Activated naive CD8-positive, alpha-beta T cell treated with anti-CD3 and anti-CD28 coated beads for 36 hours (primary cell): ENCODE measurements at places on chromosomes 2 and 18. TPM values are rescaled to one million over a fixed set of nuclear protein-coding genes. Genes with fewer than 3 reads are reported as not detected.

DNA sequence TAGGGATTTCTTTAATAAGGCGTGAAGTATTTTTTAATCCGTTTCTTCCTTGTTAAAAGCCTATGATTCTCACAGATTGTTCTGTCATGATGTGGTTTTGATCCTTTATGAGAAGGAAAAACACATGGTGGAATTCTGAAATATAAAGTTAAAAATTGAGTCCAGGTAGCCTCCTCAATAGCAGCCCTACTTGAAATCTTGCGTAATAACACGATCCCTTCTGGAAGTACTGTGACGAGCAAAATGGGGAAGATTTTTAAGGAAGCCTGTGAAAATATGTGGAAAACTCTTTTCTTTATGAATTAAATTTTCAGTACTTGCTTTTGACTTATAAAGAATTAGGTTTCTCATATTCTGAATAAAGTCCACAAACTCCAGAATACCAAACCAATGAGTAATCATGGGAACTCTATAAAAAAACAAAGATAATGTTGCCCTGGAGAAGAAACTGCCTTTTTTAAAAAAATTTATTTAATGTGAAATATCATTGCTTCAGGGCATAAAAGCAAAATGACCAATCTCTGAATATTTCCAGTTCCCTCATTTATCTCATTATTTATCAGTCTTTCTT is 476.4 kb upstream of the ZEB2 start:
- no peaks in the 10 kb centered on the region for H3K4me1 ChIP-seq
- H3K27me3 ChIP-seq: peaks cover 4% of the 10 kb centered on the region
- H3K4me3 ChIP-seq: no peak overlapping the region
- H3K27ac ChIP-seq: no peak overlapping the region

- H3K4me3 ChIP-seq: no peak overlapping the region
- DNase-seq: no peak
- peaks cover 23% of the 10 kb centered on the region for H3K27me3 ChIP-seq
- no peak overlapping the region for H3K27ac ChIP-seq
Observed at GRCh38 chr18:62450546-62451410, 72.0 kb upstream of the ZCCHC2 start.

DNA sequence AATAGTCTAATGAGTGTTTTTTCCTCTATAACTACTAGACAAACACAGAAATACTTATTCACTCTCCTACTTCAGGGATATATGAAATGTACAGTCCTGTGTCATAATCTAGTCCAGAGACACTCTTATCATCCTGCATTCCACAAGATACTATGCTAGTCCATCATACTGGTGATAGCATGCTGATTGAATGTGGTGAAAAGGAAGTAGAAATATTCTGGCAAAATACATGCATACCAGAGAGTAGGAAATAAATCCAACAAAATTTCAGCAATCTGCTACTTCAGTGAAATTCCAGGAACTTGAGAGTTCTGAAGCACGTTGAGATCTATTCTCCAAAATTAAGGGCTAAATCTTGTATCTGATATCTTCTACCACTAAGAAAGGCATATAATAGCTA is 353.9 kb downstream of the PID1 start:
- H3K36me3 ChIP-seq: no peaks in the 10 kb centered on the region
- H3K4me3 ChIP-seq: no peak overlapping the region
- H3K27ac ChIP-seq: no peak overlapping the region
- DNase-seq: no peak
- no peaks in the 10 kb centered on the region for H3K4me1 ChIP-seq
- H3K27me3 ChIP-seq: no peaks in the 10 kb centered on the region

- no peak for DNase-seq
- no peak overlapping the region for H3K27ac ChIP-seq
- H3K4me3 ChIP-seq: no peak overlapping the region
- peaks cover 29% of the 10 kb centered on the region for H3K4me1 ChIP-seq
- no peaks in the 10 kb centered on the region for H3K27me3 ChIP-seq
Observed at GRCh38 chr2:240589375-240589774, 2.8 kb downstream of the CAPN10 start.

- no peaks in the 10 kb centered on the region for H3K36me3 ChIP-seq
- no peaks in the 10 kb centered on the region for H3K4me1 ChIP-seq
- H3K27me3 ChIP-seq: no peaks in the 10 kb centered on the region
Observed at GRCh38 chr2:103005393-103005792, 243.6 kb downstream of the TMEM182 start.

- H3K4me3 ChIP-seq: no peak overlapping the region
- no peaks in the 10 kb centered on the region for H3K36me3 ChIP-seq
- H3K4me1 ChIP-seq: no peaks in the 10 kb centered on the region
- H3K27ac ChIP-seq: no peak overlapping the region
- DNase-seq: no peak
Observed at GRCh38 chr2:51612387-51612786, 580.5 kb upstream of the NRXN1 start.

GRCh38 chr18:3661989-3662388 is 212.0 kb downstream of the TGIF1 start:
- no peak for DNase-seq
- H3K36me3 ChIP-seq: peaks cover 3% of the 10 kb centered on the region
- no peak overlapping the region for H3K4me3 ChIP-seq
- peaks cover 23% of the 10 kb centered on the region for H3K4me1 ChIP-seq

DNA sequence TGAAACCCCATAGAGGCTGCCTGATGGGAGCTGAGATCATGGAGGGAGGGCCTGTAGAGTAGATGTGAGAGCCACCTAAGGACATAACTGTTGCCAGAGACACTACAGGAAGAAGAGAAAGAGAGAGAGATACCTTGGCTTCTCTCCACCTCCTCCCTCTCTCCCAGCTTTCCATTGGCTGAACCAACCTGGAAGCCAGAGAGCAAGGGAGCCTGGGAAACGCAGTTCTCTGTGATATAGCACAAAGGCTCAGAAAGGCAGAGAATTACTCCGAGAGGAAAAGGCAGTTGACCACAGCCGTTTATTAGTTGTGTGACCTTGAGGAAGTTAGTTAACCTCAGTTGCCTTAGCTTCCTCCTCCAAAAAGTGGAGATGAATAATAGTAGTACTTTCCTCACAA is 37.7 kb upstream of the MAT2A start:
- no peaks in the 10 kb centered on the region for H3K27me3 ChIP-seq
- no peaks in the 10 kb centered on the region for H3K36me3 ChIP-seq

GRCh38 chr18:9741406-9741792 is 33.3 kb downstream of the RAB31 start:
- peaks cover 28% of the 10 kb centered on the region for H3K27me3 ChIP-seq
- no peaks in the 10 kb centered on the region for H3K4me1 ChIP-seq
- no peak overlapping the region for H3K27ac ChIP-seq

GRCh38 chr2:162711832-162712540 is 126.6 kb downstream of the KCNH7 start:
- H3K27ac ChIP-seq: no peak overlapping the region
- no peak for DNase-seq
- no peaks in the 10 kb centered on the region for H3K36me3 ChIP-seq
- H3K27me3 ChIP-seq: no peaks in the 10 kb centered on the region

GRCh38 chr2:23522726-23523372 is 137.9 kb downstream of the KLHL29 start:
- H3K36me3 ChIP-seq: no peaks in the 10 kb centered on the region
- no peak overlapping the region for H3K27ac ChIP-seq
- no peak overlapping the region for H3K4me3 ChIP-seq
- H3K27me3 ChIP-seq: peaks cover 3% of the 10 kb centered on the region
- no peak for DNase-seq
- peaks cover 10% of the 10 kb centered on the region for H3K4me1 ChIP-seq

DNA sequence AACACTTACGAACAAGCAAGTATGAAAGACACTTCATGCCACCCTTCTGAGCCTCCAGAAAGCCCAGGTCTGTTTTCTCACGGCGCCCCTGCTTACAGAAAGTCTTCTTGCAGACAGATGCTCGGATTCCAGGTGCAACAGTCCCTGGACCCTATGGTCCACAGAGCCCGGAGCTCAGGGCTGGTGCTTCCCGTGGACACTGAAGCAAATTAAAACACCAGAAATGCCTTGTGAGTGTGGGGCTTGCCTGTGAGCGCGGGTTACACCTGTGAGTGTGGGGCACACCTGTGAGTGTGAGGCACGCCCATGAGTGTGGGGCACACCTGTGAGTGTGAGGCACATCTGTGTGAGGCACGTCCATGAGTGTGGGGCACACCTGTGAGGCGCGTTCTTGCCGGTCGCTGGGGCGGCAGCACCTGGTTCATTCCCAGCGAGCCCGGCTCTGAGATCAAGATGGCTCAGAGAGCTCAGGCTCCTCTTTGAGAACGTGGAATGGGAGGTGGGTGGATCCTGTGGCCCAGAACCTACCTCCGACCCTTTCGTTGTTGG is 205.2 kb upstream of the TPO start:
- H3K4me1 ChIP-seq: peaks cover 4% of the 10 kb centered on the region
- no peak for DNase-seq
- H3K4me3 ChIP-seq: no peak overlapping the region
- H3K27me3 ChIP-seq: no peaks in the 10 kb centered on the region
- no peak overlapping the region for H3K27ac ChIP-seq
- H3K36me3 ChIP-seq: peaks cover 33% of the 10 kb centered on the region

- H3K27me3 ChIP-seq: no peaks in the 10 kb centered on the region
- no peaks in the 10 kb centered on the region for H3K36me3 ChIP-seq
- no peak for DNase-seq
- no peak overlapping the region for H3K27ac ChIP-seq
Observed at GRCh38 chr2:70715071-70715985, 52.7 kb downstream of the ADD2 start.

DNA sequence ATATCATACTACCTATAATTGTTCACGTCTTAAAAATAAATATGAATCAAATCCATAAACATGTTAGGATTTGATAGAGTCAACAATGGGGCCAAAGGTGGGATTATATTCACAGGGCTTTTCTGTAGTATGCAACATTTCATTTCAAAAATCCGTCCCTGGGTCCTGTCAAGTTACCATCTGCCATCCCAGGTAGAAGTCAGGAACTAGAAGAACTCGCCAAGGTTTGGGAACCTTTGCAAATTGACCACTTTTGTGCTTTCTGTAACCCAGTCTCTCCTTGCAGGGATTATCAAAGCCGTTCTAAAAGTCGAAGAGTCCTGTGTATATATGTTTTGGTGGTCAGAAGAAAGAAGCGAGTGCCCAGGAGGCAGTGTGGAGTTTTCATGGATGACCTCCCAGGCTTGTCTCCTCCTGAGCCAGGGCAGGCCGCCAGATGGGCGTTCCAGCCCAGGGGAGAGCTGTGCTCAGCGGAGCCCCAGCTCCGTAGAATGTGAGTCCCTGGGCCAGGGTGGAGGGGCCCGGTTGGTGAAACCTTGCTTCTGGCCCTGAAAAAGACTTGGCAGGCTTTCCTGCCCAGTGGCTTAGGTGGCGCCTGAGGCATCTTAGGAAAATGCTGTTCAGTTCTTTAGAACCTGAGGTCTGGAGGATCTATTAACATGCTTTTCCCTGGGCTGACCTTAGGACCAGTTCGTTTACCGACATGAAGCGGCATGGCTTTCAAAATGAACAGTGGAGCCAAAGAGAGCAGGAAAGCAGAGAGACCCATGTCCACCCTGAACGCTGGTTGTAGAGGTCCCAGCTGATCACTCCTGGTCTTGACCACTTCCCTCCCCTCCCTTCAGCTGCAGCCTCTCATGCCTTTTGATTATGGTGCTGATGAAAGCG is 69.2 kb downstream of the LONRF2 start:
- H3K27ac ChIP-seq: no peak overlapping the region
- DNase-seq: no peak
- H3K4me3 ChIP-seq: no peak overlapping the region
- no peaks in the 10 kb centered on the region for H3K4me1 ChIP-seq
- no peaks in the 10 kb centered on the region for H3K36me3 ChIP-seq

DNA sequence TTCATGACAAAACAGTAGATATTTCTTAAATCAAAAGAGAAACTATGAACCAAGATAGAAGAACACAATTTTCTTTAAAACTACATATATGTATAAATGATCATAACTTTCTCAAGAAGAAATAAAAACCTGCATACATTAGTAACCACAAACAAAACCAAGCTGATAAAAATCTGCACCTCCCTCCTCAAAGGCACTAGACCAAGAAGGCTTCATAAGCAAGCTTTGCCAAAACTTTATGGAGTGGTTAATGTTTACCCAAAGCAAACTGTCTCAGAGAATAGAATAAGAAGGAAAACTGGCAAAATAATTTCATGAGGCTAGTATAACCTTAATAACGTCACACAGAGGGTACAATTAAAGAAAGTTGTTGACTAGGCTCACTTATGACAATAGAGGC is 138.3 kb downstream of the ZBTB7C start:
- no peaks in the 10 kb centered on the region for H3K27me3 ChIP-seq
- H3K4me1 ChIP-seq: no peaks in the 10 kb centered on the region
- no peak overlapping the region for H3K27ac ChIP-seq
- no peak for DNase-seq
- no peak overlapping the region for H3K4me3 ChIP-seq

DNA sequence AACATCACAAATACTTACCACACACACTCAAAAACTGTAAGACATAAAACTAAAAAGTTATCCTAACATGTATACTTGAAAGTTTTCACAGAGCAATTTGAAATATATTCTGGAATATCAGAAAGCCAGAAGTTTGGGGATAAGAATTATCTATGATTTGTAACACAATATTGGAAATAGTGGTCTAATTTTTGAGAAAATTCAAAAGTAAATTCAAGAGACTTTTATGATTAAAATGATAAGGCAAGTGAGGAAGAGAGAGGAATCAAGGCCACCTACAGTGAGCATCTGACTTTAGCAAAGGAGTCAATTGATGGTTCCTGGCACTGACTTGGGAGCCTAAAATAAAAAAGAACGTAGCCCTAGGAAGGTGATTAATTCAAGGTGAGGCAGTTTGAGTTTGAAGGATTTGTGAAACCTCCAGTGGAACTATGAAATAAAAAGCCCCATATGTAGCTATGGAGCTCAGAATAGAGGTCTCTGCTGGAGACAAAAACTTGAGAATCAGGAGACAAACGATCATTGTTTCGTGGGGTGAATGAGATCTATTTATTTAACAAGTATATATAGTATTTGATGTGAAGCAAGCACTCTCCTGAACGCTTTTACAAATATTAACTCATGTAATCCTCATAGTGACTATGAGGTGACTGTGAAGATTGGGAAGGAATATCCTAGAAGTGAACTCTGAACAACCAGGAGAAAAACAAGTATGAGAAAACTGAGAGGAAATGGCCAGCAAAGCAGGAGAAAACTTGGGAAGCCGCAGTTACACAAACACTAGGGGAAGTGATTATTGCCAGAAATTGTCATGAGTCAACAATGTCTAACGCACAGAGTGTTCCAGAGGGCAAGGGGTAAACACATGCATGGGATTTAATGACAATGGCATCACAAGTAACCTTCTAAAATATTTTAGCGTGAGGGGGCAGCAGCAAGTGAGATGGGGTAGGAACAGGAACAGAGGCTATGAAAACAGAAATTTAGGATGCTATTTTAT is 12.8 kb downstream of the TFPI start:
- H3K4me3 ChIP-seq: no peak overlapping the region
- no peak for DNase-seq
- H3K36me3 ChIP-seq: no peaks in the 10 kb centered on the region
- no peak overlapping the region for H3K27ac ChIP-seq
- no peaks in the 10 kb centered on the region for H3K27me3 ChIP-seq

DNA sequence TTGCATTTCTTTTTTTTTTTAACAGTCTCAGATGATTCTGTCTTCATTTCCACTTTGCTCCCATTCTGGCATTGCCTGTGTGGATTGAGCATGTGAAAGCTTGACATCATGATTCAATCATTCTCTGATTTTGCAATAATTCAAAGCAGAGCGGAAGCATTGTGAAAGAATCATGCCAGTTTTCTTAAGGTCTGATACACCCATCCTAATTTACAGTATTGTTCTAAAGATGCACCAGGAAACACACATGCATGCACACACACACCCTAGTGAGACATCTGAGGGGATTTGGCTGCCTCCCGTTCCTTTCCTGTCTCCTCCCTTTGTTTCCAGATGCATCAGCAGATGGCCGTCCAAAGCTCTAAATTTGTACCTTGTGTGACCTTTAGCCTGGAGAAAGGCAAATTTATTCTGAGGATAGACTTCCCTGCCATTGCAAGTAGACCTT is 97.3 kb downstream of the FMNL2 start:
- no peak overlapping the region for H3K27ac ChIP-seq
- no peak overlapping the region for H3K4me3 ChIP-seq
- H3K36me3 ChIP-seq: no peaks in the 10 kb centered on the region
- no peaks in the 10 kb centered on the region for H3K27me3 ChIP-seq

The C1QL2 gene
- total RNA-seq: not detected

The GKN1 gene
- not detected for total RNA-seq
